ENCODE measurements at places on chromosomes 16 and 17.

DNA sequence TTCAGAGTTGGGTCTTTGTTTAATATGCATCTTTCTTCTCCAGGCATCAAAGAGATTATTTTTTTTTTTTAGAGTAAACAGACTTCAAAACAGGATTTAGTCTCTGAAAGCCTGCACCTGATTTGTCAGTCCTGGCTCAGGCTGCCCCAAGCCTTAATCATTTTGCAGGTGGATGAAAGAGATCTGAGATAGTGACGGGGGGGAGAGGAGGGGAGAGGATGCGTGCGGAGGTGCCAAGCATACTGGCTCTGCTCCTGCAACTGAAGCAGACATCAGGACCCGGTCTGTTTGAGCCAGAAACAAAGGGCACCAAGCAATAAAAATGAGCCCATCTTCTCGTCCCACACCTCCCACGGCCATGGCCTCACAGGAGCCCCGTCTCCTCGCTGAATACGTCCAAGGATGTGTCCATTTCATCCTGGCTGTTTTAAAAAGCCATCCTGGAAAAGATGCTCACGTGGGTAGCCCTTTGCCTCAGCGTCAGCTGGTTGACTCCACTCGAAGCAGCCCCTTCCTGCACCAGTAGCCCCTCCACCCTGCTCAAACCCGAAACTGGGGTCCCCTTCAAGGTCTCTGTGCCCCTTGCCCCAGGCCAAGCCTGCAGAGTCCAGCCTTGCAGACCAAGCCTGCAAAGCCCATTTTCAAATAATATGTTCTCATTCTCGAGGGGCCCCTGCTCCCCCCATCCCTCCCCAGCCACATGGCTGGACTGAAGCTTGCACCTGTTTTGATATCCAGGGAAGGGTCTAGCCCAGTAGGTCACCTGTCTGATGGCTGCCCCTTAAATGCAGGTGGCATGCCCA is 84.8 kb upstream of the TNRC6C start:
- peak; percentile 42 for DNase-seq

DNA sequence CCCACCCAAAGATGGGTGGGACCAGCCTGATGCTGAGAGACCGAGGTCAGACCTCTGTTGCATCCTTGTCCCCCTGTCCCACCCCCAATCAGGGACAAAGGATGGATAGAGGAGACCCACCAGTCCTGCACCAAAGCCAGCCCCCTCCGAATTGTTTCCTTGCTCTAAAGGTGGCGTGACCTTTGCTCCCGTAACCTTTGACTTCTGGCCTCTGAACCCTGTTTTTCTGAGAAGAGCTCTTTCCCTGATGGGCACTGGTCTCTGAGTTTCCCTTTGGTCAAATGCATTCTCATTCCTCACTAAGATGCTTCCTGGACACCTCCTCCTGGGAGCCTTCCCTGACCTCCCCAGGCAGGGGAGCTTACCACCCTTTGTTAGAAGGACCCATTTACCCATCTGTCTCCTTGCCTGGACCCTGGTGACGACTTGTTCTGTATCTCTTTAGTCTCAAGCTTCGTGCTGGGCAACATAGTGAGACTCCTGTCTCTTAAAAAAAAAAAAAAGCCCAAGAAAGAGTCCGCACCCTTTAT is 5.3 kb upstream of the NEUROD2 start:
- DNase-seq = no peak

- peak; percentile 62 for DNase-seq
Measured at GRCh38 chr17:81558941-81559806, 7.0 kb upstream of the FAAP100 start.

- no peak for DNase-seq
Measured at GRCh38 chr16:79713609-79714309, 113.2 kb upstream of the MAF start.

GRCh38 chr17:47776330-47777197 is 43.5 kb downstream of the TBX21 start:
- DNase-seq = peak; percentile 34

DNA sequence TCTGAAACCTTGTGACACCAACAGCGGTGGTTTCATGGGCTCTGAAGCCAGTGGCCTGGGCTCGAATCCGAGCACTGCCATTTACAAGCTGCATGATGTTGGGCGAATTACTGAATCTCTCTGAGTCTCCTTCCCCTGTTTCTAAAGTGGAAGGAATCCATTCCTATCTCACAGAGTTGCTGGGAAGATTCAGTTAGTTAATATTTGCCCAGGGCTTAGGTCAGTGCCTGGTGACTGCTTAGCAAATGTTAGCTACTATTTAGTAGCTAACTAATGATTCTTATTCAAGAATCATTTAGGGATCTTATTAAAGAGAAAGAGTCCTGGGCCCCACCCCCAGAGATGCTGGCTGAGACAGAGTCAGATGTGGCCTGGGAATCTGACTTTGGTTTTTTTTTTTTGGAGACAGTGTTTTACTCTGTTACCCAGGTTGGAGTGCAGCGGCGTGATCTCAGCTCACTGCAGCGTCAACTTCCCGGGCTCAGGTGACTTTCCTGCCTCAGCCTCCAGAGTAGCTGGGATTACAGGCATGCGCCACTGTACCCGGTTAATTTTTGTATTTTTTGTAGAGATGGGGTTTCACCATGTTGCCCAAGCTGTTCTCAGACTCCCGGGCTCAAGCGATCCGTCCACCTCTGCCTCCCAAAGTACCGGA is 33.6 kb upstream of the RAI1 start:
- no peak for DNase-seq

DNA sequence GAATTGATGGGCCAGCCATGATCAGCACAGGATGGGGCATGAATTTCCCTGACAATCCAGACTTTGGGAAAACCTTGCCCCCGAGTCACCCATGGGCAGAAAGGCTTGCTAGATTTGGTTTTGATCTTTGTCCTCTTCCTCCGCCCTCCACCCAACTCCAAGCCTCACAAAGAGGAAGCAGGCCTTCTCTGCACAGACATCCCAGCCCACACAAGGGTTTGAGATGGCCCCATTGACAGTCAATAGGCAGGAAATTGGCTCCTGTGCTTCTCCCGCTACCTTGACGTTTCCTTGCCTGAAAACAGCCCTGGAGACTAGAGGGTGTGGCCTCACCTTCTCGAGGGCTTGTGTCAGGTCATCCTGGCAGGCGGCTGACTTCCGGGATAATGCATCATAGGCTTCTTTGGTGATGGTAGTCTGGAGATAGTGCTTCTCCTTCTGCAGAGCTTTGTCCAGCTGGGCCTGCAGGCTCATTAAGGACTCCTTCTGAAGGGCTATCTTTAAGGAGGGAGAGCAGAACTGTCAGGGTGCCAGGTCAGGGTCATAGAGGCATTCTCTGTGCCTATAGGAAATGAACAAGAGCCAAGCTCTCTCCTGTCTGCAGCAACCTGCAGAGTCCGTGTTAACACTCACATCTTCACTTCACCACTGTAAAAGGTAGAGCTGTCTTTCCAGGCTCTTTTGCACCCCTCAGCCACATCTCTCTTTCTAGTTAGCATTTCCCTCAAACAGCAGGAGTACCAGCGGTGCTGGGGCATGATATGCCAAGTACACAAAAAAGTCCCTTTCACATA is 32.2 kb downstream of the DHX38 start:
- no peak for DNase-seq

- no peak for DNase-seq
Measured at GRCh38 chr17:3773511-3773910, 27.5 kb downstream of the ITGAE start.

- DNase-seq = no peak
Measured at GRCh38 chr17:77204536-77204935, 63.8 kb downstream of the SEC14L1 start.

GRCh38 chr17:69302682-69303081 is 24.3 kb downstream of the ABCA5 start:
- no peak for DNase-seq

GRCh38 chr17:68425979-68426378 is 31.3 kb downstream of the WIPI1 start:
- DNase-seq = no peak

DNA sequence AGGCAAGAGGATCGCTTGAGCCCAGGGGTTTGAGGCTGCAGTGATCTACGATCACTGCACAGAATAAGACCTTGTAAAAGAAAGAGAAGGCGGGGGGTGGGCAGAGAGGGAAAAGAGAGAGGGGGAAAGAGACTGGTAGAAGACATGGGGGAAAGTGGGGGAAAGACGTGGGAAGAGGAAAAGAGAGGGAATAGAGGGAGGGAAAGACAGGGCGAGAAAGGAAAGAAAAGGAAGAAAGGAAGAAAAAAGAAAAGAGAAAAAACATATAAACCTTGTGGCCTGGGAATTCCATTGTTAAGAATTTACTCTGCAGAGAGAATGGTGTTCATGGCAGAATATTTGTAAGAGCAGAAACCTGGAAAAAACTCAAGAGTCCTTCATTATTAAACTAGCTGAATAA is 120.4 kb downstream of the RMI2 start:
- no peak for DNase-seq

- DNase-seq = no peak
Measured at GRCh38 chr17:34581446-34582184, 2.2 kb downstream of the TMEM132E start.

GRCh38 chr17:14398766-14399165 is 97.9 kb downstream of the HS3ST3B1 start:
- DNase-seq = no peak

DNA sequence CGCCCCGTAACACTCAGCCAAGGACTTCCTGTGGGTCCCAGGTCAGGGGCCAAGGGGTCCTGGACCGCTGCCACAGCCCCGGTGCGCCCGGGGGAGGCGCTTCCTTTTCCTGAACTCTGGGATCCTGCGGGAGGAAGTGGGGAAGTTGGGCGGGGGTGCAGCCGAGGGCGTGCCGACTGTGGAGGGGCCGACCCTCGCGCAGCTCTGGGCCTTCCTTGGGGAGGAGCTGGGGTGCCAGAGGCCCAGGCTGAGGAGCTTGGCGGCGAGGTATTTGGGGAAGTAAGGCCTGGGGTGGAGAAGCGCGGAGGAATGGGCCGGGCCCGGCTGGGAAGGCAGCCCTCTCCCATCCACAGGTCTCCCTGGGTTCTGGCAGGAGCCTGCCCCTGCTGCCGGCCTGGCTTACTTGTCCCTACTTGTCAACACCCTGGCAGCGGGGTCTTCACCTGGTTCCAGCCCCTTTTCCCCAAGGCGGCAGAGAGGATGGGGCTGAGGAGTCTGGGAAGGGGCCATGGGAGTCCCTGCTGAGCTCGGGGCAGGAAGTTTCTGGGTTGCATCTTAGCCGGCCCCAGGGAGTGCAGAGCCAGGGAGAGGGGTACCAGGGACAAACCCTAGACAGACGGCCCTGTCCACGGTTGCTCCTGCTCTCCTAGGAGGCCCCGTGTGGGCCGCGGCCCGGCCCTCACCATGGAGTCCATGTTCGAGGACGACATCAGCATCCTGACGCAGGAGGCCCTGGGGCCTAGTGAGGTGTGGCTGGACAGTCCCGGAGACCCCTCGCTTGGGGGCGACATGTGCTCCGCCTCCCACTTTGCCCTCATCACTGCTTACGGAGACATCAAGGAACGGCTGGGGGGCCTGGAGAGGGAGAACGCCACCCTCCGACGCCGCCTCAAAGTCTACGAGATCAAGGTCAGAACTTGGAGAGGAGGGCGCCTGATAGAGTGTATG is 1.7 kb downstream of the TBKBP1 start:
- no peak for DNase-seq

DNA sequence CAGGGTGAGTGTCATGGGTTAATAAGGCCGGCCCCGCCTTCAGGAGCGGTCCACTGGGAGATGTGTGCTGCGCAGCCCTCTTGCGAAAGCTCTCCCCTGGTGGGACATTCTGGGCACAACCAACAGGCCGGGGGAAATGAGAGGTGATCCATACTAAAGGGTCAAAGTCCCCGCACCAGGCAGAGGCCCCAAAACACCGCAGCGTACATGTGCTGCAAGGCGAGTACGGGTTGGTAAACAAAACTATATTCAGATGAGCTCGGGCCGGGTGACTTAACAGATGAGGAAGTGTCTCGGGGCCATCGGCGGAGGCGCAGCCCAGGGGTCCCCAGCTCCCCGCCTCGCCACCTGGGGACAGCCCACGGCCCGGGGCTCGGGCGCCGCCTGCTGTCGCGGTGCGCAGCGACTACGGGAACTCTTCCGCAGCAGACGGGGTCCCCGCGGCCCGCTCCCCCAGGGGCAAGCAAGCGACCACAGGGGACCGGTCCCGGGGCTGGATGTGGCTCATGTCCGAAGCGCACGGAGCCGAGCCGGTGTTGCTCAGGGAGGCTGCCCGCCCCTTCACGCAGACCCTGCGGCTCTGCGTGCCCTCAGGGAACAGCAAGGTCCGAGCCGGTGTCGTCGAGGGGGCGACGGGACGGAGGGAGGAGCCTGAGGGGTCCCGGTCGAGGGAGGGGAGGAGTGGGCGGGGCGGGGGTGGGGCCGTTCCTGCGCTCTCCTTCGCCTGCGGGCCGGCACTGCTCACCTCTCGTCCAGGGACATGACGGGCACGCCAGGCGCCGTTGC is at the start of gene RAB37:
RAB37 (plus strand) TSS at position 744 of the 786 bp plus-strand sequence; CDS start at position 761, 17 bp downstream.
- peak; percentile 35 for DNase-seq

Measured in BE2C (cell line).